Stimulated activated CD8-positive, alpha-beta memory T cell treated with anti-CD3 and anti-CD28 coated beads, Interleukin-15, amount 100 ng/mL, for 4 hours (primary cell): ENCODE measurements at places on chromosomes 6 and 20.

GRCh38 chr20:23163562-23163961 is 77.4 kb upstream of the CD93 start:
- DNase-seq = no peak

GRCh38 chr6:160139420-160139851 is 17.8 kb downstream of the SLC22A1 start:
- DNase-seq = no peak

DNA sequence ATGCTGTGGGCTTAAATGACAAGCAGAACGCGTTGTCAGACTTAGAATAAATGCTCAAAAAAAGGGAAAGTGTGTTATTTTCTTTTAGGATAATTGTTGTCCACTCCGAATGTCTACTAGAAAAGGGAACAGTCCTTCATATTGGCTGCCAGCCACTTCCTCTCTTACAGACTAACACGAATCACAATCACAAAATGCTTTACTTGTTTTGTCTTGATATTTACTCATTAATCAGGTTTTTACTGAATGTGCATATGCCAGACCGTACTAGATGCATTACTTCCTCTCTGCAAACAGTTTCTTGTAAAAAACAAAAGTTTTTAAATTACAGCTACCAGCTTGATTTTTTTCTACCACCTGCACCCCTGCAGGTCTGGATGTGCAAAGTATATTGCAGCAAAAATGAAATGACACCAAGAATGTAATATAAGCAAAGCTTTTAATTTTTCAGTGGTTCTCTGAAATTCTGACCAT is 821 bp downstream of the DHX35 start:
- DNase-seq = no peak

GRCh38 chr20:24340933-24341332 is 128.5 kb upstream of the SYNDIG1 start:
- no peak for DNase-seq

DNA sequence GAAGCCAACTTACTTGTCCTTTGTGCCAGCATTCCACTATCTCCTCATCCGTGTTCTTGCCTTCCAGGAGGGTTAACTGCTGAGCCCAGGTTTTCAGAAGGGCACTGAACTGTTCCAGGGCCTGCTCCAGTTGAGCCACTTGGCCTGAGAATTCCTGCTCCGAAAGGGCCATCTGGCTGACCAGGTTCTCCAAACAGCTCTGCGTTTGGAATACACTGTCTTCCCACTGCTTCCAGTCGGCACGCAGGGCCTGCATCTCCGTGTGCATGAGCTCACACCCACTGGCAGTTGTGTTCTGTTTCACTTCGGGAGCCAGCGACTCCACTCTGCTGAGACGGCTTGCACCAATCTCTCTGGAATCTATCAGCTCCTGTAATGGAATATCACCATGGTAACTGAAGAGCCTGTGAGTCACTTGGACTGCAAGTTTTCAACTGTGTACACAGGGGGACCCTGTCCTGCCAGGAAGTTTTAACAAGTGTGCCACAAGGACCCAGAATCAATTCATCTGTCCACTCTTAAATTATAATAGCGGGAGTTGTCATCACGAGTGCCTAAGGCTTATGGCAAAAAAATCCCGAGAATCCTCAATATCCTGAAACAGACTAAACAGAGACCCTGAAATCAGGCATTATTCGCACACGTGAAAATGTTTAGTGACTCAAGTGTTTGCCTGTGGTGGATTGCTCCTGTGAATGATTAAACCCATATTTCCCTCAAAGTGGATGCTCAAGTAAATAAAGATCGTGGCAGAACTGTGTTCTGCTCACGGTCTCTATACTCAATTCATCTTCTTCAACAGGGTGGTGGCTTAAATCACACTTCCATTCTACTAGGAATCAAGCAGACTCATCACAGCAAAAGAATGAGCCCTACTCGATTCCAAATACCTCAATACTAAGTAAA is 255.9 kb downstream of the SYNE1 start:
- DNase-seq = no peak

- DNase-seq = no peak
These were observed 10.5 kb downstream of the STMN3 start for GRCh38 chr20:63642527-63643247.

DNA sequence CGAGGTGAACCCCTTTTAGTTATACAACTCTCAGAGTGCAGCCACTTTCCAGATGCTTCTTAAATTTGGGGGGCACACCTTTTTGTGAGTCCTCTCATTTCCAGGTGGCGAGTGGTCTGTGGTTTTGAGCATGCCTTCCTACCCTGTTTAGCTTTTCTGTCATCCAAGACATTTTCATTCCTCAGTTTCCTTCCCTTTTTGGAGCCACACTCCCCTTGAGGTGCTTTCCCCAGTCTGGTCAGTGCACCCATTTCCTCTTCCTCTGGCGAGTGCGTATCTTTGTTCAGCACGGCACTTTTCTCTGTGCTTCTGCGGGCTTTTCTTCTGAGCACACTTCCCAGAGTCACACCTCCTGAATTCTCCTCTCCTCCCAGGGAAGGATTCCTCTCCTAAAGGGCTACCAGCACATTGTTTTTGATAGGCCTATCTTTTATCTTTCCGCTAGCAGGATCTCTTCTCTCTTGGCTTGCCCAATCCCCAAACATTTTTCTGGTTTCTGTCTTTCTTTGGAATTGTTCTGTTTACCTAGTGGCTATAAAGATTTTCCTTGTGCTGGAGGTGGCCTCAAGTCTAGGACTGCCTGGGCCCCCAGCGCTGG is 1.4 kb downstream of the PHF20 start:
- peak; percentile 4 for DNase-seq

- DNase-seq = no peak
These were observed 104.2 kb downstream of the PREX1 start for GRCh38 chr20:48723308-48724264.

DNA sequence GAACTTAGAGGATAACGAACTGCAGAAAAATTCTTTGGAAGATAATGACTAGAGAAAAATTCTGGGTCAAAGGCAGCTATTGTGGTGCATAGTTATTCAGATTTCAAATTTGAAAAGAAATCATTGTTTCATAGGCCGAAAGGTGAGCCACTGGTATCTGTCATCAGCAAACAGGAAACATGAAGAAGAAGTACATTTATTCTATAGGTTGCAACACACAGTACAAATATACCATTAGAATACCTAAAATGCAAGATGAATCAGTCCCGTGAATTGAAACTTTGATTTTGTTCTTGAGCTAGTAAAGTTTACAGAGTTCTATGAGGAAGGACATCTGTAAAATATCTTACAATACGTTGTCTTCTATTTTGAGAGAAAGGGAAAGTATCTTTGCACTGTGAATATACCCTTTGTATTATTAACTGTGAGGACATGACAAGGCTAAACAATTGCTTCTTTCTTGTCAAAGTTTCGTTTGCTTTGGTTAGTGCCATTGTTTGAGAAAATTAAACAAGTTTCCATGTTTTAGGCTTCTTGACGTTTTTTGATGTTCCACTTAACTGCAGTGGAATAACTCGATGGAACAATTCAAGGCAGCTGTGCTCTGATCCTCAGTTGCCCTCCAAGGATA is 84.7 kb downstream of the HDGFL1 start:
- no peak for DNase-seq

GRCh38 chr20:38414769-38415450 is 20.2 kb downstream of the SNHG17 start:
- no peak for DNase-seq

DNA sequence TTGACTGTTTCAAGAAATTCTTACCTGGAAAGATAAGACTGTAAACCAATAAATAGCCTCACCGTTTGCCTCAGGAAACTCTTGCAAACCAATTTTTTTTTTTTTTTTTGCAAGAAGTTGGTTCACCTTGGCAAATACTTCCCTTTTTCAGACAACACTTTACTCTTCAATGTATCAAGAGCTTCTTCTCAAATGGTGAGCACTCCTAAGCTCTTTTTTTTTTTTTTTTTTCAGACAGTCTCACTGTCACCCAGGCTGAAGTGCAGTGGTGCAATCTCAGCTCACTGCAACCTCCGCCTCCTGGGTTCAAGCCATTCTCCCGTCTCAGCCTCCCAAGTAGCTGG is 22.7 kb upstream of the SNTA1 start:
- no peak for DNase-seq

- no peak for DNase-seq
These were observed 740.5 kb downstream of the CBLN4 start for GRCh38 chr20:55264703-55265239.

DNA sequence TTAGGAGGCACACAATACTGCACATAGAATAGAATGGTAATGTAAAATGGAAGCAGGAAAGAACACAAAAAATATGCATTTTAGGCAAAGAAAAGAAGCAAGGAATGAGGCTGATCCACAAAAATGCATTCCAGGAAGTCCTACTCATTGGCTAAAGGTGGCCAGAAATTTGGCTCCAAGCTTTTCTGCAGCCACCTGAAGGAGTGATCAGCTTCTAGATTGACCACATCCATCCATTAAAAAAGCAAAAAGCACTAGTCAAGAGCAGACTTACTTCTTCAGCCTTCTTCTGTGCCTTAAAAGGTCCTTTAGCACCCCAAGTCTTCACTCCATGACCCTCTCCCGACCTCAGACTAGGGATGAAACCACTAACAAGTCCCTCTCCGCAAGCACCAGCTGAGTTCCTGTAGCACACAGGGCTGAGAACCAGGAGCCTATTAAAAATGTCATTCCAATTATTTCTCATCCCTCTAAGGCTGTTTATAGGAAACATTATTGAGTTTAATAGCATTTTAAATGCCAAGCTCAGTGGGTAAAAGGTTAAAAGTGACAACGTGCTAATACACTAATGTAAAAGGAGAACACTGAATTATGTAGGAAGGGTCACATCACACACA is 36.5 kb downstream of the TRAM2 start:
- no peak for DNase-seq

- no peak for DNase-seq
These were observed 45.8 kb upstream of the JARID2 start for GRCh38 chr6:15200087-15200486.

GRCh38 chr20:34979366-34980153 is 23.9 kb downstream of the MYH7B start:
- no peak for DNase-seq

GRCh38 chr6:79548304-79548703 is 11.1 kb upstream of the LCA5 start:
- DNase-seq = no peak

GRCh38 chr6:22848121-22848520 is 278.8 kb downstream of the HDGFL1 start:
- DNase-seq = no peak

- DNase-seq = no peak
These were observed 95.8 kb upstream of the STXBP5 start for GRCh38 chr6:147108259-147108910.

GRCh38 chr6:16974704-16975359 is 127.0 kb upstream of the STMND1 start:
- no peak for DNase-seq

DNA sequence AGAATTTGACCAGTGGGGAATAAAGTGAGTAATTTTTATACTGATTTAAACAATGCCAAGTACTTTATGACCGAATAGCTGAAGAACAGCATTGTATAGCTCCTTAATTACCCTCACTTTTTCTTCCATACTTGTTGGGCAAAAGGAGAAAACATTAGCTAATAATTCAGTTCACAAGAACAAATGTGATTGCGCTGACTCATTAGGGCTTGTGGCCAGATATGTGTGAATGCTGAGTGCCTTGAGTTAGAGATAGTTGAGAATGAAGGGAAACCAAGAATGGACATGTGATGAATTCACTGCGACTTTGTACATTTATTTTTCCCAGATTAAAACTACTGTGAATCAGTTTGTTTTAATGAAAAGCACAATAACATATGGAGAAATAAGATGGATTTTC is 669.4 kb downstream of the TFAP2A start:
- DNase-seq = no peak
